ENCODE measurements at places on chromosomes 7 and 10.

DNA sequence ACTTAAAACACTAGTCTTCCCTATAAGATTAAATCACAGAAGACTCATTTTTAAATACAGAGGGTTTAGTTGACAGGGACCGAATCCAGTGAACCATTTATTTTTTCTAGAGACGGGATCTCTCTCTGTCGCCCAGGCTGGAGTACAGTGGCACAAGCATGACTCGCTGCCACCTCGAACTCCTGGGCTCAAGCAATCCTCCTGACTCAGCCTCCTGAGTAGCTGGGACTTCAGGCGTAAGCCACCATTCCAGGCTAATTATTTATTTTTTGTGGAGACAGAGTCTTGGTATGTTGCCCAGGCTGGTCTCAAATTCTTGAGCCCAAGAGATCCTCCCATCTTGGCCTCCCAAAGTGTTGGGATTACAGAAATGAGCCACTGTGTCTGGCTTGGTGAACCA is 20.9 kb upstream of the LYZL1 start:
- DNase-seq, result no peak

DNA sequence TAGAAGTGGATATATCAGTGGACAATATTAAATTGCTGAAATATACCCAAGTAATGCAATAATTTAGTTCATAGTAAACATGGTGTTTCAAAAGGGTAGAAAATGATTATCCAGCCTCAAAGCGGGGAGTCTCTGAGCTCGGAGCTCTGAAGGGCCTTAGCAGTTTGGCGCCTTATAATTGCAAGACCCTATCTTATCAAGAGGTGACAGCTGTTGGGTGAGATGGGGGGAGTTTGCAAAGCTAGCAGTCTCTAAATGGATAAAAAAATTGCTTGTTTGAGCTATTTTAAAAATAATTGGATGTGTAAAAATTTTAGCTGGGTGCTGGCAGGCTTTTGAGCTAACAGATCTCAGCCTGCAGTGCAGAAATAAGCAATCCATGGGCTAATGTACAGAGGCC is 219.2 kb downstream of the CCSER2 start:
- no peak for DNase-seq

DNA sequence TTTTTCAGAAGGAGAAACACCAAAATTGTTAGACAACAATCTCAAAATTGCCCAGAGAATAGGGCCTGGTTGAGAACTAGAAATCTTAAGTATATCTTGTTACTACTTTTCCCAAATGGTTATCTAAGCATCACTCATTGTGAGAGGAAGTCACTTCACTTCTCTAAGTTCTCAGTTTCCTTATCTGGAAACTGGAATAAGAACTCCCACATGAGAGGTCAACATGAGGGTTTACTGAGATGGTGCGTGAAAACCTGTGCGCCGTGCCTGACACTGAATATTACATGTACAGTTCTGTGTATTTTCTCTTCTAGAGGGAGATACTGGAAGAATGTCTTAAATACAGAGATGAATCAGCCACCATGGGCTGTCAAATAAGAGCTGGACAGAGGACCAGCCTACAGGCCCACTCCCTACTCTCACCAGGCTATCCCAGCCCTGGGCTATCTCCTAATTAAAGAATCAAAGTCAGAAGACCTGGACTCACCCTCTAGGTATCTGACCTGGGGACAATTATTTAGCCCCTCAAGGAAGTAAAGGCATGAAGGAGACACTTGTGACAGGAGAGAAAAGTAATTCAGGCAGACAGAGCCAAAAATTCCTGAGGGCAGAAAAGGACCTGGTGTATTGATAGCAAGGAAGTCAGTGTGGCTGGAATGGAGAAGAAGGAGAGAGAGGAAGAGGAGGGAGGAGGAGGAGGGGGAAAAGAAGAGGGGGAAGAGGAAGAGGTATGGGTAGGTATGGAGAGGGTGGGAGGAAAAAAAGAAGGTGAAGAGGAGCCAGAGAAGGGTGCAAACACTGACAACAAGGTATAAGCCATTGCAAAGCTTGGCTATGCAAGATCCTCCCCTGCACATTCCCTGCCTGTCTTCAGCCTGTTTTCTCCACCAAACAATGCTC is 44.9 kb downstream of the CCDC71L start:
- no peak for DNase-seq

- no peak for DNase-seq
These were observed 211.9 kb upstream of the VSTM2A start for GRCh38 chr7:54330216-54330800.

DNA sequence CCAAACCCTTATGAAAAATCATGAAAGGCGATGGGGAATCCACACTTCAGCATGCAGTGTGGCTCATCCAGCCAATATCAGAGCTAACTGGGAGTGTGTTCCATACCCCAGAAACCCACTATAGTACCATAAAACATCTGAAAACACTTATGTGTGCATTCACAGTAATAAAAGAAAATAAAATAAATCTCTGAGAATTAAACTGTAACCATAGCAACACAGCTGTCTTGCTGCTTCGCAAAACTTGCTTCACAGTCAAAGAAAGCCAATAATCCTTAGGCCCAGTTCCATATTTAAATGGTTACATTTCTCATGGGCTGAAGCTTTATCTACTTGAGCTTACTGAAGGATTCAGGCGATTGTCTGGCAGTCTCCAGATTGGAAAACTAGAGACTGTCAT is 19.9 kb upstream of the POLR1F start:
- no peak for DNase-seq

GRCh38 chr7:51847461-51848134 is 531.0 kb upstream of the COBL start:
- DNase-seq, result no peak
